ENCODE measurements at places on chromosomes 2 and 18. TPM values are rescaled to one million over a fixed set of nuclear protein-coding genes. Genes with fewer than 3 reads are reported as not detected.

DNA sequence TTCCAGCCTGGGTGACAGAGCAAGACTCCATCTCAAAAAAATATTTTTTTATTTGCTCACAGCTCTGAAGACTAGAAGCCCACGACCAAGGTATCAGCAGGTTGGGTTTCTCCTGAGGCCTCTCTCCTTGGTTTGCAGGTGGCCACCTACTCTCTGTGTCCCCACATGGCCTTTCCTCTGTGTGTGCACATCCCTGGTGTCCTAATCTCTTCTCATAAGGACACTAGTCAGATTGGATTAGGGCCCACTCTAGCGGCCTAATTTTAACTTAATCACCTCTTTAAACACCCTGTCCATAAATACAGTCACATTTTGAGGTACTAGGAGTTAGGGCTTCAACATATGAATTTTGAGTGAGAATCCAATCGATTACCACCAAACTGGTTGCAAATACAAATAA is 2.0 kb upstream of the RAB3GAP1 start:
- no peak for DNase-seq

- no peak for DNase-seq
Measured at GRCh38 chr18:60865801-60866200, 467.4 kb upstream of the CDH20 start.

DNA sequence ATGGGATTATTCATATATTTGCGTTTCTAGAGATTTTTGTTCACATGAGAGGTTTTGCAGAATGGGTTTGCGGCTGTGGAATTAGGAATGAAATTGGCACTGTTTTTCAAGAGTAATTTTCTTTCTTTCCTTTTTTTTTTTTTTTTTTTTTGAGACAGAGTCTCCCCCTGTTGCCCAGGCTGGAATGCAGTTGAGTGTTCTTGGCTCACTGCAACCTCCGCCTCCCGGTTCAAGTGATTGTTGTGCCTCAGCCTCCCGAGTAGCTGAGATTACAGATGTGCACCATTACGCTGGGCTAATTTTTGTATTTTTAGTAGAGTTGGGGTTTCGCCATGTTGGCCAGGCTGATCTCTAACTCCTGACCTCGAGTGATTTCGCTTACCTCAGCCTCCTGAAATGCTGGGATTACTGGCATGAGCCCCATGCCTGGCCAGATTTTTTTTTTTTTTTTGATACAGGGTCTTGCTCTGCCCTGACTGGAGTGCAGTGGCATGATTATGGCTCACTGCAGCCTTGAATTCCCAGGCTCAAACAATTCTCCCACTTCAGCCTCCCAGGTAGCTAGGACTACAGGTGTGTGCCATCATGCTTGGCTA is 65.3 kb downstream of the MIB1 start:
- no peak for DNase-seq

Gene ENOSF1
- total RNA-seq, result 42.0 TPM

DNA sequence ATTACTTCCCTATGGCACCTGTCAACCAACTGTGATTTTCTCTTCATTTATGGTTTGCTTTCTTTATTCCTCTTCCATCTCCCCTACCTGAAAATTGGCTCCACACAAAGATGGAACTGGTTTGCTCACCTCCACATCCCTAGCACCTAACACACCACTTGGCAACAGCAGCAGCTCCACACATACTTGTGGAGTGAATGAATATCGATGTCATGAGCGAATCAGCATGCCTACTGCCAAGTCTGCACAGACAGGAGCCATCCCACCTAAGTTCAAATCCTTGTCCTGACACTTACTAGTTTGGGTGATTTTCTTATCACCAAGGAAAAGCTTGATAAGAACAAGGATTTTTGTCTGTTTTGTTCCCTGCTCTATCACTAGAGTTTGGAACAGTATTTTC is 191.4 kb upstream of the TMEM200C start:
- no peak for DNase-seq

DNA sequence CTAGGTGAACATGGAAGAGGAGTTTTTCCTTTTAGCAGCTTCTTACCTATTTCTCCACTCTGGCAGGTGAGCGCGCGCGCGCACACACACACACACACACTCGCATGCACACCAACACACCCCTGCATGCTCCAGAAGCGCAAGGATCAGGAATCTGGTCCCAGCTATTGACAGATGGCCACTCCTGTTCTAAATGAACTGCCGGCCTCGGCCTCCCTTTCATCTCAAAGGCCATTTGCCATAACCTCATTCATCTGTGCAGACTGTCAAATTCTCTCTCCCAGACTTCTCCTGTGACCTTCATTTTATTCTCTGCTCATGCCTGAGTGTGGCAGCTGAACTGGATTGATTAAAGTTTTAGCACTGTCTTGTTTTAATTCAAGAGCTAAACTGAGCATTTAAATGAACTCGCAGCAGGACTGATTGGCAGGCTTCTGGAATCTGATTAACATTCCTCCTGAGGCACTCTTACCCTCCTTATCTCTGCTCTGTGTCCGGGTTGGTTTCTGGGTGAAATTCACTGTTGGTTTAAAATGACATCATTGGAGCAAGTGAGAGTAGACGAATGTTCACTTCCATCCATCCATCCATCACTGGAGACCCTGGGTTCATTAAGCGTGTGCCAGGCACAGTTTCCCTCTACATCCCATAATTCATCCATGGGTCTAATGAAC is 58.8 kb downstream of the FECH start:
- DNase-seq, result no peak

DNA sequence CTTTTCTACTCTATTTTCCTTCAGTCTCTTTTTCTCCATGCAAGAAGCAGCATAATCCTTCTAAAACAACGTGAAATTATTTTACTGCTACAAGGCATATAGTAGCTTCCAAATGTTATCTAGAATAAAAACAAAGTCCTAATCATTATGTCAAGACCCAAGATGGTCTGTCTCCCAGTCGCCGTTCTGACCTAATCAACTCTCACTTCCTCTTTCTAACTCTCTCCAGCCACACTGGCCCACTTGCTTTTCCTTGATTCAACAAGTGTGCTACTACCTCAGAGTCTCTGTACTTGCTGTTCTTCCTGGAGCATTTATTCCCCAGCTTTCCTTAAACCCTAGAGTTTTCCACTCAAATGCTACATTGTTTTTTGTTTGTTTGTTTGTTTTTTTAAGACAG is 1491.2 kb downstream of the LRP1B start:
- no peak for DNase-seq

Gene MBD5
- 8.9 TPM for total RNA-seq

- DNase-seq, result no peak
Measured at GRCh38 chr2:205692104-205692503, 9.8 kb downstream of the NRP2 start.

- DNase-seq, result no peak
Measured at GRCh38 chr2:193276069-193276468, 1081.3 kb upstream of the TMEFF2 start.

DNA sequence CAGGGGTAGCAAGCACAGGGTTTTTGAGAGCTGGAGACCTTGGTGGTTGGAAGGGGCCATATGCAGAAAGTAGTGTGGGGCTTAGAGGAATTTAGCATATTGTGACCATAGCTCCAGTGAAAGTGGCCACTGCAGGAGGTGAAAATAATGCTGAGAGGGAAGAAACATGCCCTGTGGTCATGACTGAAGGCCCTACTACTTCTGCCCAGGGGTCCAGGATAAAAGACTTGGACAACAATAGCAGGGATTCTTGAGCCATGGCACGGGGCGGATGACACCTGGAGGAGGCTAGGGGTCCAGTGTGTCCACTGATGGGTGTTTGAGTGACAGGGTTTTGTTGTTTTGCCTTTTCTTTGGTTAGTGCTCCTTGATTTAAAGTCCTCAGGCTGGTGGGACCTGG is 694.6 kb downstream of the CPS1 start:
- no peak for DNase-seq

GRCh38 chr2:46858702-46859090 is 56.9 kb downstream of the MCFD2 start:
- DNase-seq, result no peak

DNA sequence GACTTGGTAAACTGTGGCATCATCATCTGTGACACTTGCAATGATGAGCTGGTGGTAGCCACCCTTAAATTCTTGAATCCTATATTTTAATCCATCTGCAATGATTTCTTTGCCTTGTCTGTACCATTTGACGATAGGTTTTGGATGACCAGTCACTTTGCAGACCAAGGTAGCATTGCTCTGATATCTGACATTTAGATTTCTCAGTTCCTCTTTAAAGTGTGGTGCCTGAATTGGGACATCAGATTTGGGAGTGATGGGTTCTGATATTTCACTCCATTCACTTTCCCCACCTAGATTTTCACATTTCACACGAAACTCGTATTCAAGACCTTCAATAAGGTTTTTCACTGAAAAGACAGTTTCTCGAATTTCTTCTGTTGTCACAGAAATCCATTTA is 55.8 kb downstream of the PLEKHA3 start:
- no peak for DNase-seq

DNA sequence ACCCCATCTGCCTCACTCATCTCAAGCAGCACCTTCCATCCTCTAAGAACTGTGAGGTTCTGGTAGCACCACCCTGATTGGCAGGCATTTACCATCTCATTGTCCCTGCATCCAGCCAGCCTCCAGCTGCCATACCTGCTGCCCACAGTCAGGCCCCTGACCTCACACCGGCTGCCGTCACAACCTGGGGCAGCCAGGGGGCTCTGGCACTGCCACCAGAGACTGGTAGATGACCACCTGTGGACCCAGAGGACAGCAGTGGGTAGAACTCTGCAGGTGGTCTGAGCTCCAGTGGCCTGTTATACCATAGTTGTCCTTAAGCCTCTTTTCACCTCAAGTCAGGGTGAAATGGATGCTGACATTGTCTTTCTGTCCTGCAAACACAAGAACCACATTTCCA is 69.4 kb downstream of the POLE4 start:
- no peak for DNase-seq

DNA sequence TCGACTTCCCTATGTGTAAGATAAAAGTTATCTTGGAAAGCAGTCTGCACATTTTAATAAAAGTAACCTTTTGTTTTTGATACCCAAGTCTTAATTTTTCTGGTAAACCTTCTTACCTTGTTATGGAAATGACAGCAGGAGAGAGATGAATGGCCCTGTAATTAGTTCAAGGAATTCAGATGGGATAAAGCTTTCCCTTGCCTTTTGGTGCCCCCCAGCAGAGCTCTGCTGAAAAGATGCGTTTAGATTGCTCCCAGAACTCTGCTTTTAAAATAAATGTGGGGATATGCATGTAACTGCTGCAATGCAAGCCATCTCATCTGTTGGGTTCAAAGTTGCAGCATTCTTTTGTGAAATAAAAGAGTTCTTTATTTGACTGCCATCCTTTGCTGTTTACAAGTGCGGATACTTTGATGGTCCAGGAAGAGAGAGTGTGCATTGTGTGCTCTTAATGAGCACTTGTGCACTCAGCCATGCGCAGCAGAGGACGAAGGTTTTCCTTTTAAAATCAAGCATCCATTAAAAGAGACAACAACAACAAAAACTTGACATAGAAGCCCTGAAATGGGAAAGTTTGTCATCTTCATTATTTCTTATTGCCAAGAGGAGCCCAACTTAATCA is 176.7 kb upstream of the ST6GAL2 start:
- no peak for DNase-seq

DNA sequence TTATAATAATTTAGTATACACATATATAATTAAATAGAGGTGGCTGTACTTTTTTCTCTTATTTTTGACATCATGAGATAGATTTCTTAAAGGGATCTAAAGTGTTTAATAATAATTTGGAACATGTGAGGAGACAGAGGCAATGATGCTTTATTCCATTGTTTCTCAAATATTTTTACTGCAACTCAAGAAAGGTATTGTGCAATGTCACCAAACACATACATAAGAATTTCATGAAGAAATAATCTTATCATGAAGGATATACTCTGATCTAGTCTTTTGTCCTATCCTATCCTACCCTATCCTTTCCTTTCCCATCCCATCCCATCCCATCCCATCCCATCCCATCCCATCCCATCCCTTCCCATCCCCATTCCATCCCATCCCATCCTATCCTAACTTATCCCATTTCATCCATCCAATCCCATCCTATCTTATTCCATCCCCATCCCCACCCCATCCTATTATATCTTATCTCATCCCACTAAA is 232.1 kb upstream of the SMIM21 start:
- DNase-seq, result no peak

DNA sequence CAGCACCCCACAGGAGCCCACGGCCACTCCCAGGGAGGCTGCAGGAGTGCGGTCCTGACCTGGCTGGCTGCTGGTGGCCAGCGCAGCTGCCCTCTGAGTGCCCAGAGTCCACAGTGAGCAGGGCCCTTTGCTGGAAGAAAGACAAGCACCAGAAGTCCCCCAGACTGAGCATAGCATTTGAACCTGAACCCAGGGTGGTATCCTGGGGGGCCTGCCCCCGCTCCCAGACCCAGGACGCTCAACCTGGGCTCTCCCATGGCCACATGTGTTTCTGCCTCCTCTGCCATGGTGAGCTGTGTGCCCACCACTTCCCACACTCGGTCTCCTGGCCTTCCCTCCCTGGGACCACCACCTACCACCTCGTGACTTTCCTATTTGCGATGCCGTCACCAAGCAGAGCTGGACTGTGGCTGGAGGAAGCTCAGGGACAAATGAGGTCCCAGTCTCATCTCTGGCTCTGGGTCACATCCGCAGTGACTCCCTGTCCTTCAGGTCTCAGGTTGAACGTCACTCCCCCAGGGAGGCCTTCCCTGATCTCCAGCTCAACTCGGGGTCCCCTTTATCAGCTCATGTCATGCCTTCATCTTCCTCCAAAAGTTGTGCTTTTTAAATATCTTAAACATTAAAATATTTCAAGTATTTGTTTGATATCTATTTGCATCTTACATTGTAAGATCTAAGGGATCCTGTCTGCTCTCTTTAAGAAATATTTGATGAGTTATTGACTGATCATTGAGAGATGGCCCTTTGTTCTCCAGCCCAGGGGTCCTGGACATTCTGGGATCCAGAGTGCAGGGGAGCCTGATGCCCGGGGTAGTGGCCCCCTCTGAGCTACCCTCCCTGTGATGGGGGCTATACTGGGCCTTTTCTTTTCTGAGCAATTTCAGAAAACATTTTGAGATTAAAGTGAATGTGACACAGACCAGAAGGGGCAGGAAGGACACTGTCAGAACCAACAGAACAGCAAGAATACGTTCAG is 16.4 kb upstream of the GPR55 start:
- no peak for DNase-seq

GRCh38 chr2:15687720-15688119 is 96.1 kb downstream of the DDX1 start:
- no peak for DNase-seq

DNA sequence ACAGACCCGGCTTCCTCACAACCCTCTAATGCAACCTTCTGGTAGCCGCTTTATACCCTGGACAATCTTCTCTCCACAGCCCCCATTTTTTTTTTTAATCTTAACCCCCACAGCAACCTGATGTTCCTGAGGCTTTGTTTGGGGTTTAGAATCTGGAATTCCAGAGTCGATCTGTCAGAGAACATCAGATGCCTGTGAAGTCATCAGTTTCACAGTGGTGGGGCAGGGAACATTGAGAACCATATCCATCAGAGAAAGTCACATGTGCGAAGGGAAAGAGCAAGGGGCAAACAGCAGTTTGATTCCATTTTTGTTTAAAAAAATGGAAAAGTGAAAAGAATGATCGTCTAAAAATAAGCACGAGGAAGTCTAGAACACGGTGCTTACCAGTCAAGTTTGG is 20.6 kb downstream of the NPAS2 start:
- DNase-seq, result no peak

- DNase-seq, result peak; percentile 47
Measured at GRCh38 chr2:161077367-161078210, 82.6 kb upstream of the TANK start.
